ENCODE measurements at places on chromosomes 3 and 15. TPM values are rescaled to one million over a fixed set of nuclear protein-coding genes. Genes with fewer than 3 reads are reported as not detected.
A peak's percentile ranks its signal among the peaks of the same experiment; 100 is the strongest.

Gene TRH
- total RNA-seq = not detected

Gene CFAP92
- total RNA-seq = not detected

Gene HYAL1
- 0.28 TPM for total RNA-seq

Gene CLASP2
- total RNA-seq = 43.0 TPM

GRCh38 chr3:37979541-37980461, 10.8 kb upstream of the VILL start:
- DNase-seq = no peak

DNA sequence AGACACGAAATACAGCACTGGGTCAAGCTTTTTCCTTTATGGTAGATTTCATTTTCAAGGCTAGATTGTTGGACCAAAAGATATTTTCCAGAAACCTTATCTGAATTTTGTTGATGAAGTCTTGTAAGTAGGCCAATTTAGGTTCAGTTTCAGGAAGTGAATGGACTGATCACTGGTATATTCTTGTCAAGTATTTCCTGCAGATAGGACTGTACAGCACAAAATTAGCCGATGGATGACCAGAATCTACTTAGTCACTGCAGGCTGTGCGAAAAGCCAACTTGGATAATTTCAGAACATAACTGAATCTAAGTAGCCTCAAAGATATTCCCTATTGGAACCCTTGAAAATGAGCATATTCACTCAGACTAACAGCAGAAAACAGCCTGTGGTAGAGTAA, 206.5 kb downstream of the NR1D2 start:
- no peak for DNase-seq

DNA sequence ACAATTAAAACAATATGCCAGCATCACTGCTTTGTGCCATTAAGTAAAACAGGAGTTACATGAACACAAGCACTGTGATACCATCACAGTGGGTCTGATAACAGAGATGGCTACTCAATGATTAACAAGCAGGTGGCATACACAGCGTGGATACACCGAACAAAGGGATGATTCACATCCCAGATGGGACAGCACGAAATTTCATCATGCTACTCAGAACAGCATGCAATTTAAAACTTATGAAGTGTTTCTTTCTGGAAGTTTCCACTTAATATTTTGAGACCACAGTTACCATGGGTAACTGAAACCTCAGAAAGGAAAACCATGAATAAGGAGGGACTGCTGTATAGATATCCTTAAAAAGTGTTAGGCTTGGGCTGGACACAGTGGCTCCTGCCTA, 44.5 kb downstream of the SLC24A1 start:
- DNase-seq = no peak

- no peak for DNase-seq
Measured at GRCh38 chr3:160163229-160163878, 61.9 kb upstream of the C3orf80 start.

DNA sequence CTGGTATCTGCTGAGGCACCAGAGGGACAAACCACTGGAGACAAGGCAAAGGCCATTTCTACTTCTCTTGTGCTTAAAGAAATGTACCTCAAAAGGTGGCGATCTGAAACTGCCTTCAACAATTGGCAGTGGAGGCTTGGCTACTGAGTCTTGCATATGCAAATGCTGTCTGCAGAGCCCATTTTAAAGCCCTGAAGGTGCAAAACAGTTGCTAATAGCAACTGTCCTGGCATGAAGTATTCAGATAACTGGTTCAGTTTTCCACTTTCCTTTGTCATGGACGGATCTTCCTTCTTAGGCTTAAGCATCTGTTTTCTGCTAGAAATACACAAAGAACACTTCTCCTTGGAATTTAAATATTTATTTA, 71.4 kb upstream of the PSMD6 start:
- no peak for DNase-seq

- DNase-seq = no peak
Measured at GRCh38 chr15:81856001-81856633, 189.7 kb downstream of the MEX3B start.

GRCh38 chr3:192133271-192133670, 594.1 kb downstream of the FGF12 start:
- DNase-seq = no peak

- no peak for DNase-seq
Measured at GRCh38 chr3:100358413-100358812, 23.9 kb downstream of the NIT2 start.

- no peak for DNase-seq
Measured at GRCh38 chr3:129996073-129996472, 21.6 kb downstream of the TRH start.

- DNase-seq = no peak
Measured at GRCh38 chr3:189680723-189681122, 49.5 kb downstream of the TP63 start.

DNA sequence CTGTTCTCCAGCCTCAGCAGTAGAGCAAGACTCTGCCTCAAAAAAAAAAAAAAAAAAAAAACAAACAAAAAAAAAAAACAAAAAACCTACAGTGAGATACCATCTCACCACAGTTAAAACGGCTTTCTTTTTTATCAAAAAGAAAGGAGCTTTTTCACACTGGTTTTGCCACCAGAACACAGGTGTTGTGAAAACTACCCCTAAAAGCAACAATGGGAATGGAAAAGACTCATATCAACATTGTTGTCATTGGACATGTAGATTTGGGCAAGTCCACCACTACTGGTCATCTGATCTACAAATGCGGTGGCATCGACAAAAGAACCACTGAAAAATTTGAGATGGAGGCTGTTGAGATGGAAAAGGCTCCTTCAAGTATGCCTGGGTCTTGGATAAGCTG, 24.8 kb upstream of the SLC25A38 start:
- no peak for DNase-seq

DNA sequence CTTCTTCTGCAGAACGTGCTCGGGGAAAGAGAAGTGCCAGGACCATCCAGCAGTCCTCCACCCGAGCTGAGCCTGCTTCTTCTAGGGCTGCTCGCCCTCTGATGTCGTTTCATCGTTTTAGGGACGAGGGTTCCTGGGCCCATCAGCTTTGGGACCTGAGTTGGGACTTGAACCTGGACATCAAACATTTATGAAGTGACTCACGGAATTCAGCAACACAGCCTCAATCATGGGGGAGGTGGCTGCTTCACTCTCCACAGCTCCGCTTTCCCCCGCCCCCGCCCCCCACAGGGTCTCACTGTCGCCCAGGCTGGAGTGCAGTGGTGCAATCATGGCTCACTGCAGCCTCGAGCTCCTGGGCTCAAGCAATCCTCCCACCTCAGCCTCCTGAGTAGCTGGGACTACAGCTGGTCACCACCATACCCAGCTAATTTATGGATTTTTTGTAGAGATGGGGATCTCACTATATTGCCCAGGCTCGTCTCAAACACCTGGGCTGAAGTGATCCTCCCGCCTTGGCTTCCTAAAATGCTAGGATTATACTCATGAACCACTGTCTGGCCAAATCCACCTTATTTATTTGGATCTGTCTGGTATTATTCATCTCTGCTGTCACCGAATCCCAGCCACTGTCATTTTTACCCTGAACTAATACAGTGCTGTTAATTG, 725 bp upstream of the SCAMP2 start:
- DNase-seq = peak; percentile 34

- no peak for DNase-seq
Measured at GRCh38 chr15:64749999-64750657, 25.3 kb downstream of the RBPMS2 start.

Data from activated CD4-positive, alpha-beta memory T cell treated with anti-CD3 and anti-CD28 coated beads, Interleukin-2, amount 10 ng/mL, durations not matched to agents 7 days and 5 days (primary cell).